SK-MEL-5 (cell line): ENCODE measurements at places on chromosomes 6 and 20.

DNA sequence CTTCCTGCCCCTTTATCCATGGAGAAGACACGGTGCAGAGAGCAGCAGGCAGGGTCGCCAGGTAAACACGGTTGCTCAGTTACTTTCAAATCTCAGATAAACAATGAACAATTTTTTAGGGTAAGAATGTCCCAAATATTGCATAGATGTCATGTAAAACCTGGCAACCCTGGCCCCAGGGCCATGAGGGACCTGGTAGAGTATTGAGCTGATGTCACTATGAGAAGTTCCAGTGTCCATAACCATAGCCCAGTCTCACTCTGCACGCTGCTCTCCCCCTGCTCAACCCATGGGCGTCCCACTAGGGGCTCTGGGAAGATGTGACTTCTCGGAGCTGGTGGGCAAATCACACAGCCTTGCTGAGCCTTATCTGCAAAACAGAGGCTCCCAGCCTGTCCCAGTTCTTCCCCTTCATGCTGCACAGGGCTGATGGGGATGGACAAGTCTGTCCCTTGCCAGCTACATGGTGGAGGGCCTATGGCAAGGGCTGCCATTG lies 71.3 kb upstream of the TOP1 start:
- DNase-seq: no peak

- no peak for DNase-seq
Observed at GRCh38 chr20:63117151-63117550, 98.8 kb downstream of the YTHDF1 start.

DNA sequence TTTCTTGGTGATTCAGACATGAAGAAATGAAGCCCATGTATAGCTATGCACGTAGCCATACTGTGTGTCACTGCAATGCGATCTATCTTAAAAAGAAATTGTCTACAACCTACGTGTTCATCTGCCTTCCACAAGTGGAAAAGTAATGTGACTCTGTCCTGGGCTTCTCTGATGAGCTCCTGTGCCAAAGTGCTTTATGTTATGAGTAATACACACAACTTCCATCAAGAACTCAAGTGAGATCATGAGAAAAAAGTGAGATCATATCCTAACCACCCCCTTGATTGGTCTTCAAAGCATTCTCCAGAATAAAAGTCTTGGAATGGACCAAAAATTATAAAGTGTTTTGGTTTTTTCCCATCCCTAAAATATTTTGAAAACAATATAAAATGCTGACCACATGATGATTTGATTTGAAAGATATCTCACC lies 114.3 kb downstream of the DST start:
- DNase-seq: no peak

GRCh38 chr6:108622641-108623298 lies 62.1 kb downstream of the FOXO3 start:
- DNase-seq: peak; percentile 14

DNA sequence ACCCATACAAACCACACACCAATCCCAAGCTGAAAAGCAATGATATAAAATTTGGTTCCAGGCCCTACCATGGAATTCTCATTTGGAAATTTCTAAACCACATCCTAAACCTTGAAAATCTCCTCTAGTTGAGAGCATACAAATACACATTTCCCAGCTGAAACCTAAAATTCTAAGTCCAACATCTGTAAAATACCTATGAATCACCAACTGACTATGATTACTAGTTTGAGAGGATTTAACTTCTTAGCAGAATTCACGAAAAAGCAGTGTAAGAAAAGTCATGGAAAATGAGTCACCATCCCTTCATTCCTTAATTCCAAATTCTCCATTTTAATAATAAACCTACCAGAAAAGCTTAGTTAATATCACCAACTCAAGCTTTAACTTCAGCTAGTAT lies 15.4 kb downstream of the RANBP9 start:
- no peak for DNase-seq

DNA sequence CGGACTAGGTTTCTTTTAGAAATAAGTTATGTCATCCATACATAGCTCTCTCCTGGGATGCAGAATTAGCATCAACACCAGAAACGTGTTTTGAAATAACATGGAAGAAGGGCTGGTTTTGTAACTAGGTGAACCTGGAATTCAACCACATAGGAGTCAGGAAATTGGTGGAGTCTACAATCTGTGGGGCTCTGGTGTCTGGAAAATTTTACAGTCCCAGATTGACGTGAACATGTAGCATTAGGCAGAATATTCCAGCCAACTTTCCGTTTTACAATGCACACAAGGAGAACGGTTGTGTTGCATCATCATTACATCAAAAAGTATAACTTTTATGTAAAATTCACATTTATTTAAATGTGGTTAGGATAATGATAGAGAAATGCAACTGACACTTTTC lies 1.9 kb downstream of the KCNQ5 start:
- peak; percentile 47 for DNase-seq

DNA sequence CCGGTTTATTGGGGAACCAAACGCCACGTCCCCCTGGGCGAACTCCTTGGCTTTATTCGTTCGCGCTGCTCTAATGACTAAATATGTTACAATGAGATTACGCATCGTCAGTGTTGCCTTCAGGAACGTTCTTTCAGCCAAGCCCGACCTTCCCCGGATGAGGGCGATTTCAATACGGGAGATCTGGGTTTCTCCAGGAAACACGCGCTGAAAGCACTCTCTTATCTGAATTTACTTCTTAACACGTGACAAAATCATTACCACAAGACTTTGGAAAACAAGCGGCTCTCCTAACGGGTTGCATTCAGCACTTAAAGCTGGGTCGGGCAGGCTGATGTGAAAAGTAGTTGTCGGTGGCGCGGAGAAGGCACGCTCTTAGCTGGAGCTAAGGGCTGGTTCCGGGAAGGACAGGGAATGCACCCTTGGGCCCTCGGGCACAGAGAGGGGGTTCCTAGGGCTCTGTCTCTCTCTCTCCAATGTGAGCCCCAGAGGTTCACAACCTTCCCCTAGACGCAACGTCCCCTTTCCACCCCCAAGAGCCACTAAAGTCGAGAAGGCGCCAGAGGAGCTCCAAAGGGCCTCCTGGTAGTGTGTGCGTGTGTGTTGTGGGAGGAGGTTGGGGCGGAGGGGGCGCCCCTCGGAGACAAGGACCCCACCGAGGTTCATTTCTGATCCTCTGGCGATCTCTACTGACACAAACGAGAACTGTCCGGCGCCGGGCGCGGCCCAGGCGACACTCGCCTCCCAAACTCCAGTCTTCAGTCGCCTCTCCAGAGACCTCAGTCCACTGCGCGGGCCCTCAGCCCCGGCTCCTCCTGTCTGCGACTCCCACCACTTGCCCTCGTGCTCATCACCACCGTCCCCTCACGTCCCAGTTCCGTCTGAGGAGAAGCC lies 7.1 kb upstream of the NKX2-2 start:
- peak; percentile 30 for DNase-seq

- DNase-seq: no peak
Observed at GRCh38 chr6:96755096-96755495, 82.2 kb downstream of the GPR63 start.

DNA sequence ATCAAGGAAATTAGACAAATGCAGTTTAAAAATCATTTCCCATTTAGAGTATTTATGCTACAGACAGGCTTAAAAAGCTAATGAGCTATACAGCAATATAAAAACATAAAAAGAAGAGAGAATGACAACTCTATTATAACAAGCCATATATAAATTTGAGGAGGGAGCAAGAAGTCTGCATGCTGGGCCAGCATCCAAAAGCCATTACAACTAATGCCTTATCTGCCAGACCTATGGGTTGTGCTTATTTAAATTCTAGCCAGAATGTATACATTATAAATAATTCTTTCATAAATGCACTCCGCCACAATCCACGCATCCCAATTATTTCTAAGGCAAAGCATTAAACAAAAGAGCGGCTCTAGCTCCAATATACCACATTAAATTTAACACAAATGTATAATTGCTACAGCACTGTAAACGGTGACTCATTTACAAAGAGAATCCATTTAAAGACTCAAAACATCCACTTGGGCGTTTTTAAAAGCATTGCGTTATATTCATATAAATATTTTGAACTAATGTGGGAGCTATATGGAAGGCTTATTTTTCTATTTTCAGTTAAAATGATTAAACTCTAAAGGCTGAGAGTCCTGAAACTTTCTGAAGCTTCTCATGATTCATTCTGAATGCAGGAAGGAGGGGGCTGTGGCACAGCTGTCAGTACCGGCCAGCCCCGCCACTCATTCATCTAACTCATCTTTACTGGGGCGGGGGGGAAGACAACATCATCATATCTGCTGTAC lies 37.7 kb upstream of the RAB22A start:
- no peak for DNase-seq

DNA sequence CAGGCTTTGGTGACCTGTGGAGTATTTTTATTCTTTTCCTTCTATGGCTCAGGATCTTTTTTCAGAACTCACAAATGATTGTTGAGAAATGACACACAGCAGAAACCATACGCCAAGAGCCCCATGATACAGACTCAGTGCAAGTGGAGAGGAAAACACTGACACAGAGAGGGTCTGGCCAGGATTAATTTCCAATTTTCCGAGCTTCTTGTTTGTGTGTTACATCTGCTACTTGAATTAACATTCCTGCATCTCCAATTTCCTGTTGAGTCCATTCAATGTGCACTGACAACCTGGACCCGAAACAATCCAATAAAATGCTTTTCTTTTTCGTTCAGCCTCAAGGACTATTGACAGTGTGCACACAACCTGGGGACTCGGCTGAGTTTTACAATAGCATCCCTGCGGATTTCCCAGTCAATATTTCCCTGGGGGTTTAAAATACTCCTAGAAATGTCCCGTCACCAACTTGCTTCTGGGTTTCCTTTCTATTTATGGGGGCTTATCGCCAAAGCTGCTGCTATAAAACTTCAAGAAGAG lies 4.9 kb upstream of the MLN start:
- DNase-seq: no peak

DNA sequence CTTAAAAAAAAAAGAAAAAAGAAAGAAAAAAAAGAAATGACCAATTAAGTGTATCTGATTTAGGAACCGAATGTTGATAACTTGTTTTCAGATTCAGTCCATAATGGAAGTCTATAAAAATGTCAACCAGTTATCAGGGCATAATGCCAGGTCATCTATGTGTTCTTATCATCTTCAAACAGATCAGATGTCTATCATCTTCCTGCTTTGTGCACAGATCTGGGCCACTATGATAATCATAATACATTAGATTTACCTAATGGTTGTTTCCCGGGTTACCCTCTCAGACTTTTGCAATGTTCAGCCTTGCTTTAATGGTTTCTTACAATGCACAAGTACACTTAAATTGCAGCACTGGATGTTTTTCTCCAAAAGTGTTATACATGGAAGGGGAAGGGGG lies 100.6 kb downstream of the NKAIN2 start:
- no peak for DNase-seq

DNA sequence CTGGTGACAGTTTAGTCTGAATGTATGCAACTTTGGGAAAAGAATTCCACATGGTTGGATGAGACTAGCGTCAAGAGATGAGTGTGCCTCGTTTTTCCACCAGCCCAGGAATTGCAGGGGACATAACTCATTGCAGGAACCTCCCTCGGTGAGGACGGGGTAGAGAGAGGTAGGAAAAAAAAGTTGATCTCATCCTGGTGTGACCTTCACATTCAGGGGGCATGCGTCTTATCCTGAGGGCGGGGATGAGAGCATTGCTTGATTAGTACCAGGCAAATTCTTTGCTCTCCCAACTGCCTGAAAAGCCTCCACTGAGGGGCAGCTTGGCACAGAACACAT lies 11.8 kb downstream of the TLDC2 start:
- no peak for DNase-seq

DNA sequence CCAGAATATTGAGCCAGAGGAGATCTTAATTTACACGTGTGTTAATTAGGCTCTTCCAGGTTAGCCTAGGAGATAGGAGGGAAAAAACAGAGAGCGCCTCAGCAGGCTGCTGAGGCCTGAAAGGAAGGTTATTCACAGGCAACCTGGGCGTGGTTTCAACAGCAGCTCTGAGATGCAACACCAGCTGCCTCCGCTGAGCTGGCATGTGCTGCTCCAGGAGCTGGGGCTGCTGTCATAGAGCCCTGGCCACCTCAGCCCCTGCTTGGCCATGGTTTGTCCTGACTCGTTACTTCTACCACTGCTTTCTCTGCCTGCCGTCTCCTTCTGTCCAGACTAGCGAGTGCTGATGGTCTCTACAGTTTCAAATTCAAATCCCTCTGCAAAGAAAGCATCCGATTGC lies 32.4 kb upstream of the RPP40 start:
- peak; percentile 80 for DNase-seq

DNA sequence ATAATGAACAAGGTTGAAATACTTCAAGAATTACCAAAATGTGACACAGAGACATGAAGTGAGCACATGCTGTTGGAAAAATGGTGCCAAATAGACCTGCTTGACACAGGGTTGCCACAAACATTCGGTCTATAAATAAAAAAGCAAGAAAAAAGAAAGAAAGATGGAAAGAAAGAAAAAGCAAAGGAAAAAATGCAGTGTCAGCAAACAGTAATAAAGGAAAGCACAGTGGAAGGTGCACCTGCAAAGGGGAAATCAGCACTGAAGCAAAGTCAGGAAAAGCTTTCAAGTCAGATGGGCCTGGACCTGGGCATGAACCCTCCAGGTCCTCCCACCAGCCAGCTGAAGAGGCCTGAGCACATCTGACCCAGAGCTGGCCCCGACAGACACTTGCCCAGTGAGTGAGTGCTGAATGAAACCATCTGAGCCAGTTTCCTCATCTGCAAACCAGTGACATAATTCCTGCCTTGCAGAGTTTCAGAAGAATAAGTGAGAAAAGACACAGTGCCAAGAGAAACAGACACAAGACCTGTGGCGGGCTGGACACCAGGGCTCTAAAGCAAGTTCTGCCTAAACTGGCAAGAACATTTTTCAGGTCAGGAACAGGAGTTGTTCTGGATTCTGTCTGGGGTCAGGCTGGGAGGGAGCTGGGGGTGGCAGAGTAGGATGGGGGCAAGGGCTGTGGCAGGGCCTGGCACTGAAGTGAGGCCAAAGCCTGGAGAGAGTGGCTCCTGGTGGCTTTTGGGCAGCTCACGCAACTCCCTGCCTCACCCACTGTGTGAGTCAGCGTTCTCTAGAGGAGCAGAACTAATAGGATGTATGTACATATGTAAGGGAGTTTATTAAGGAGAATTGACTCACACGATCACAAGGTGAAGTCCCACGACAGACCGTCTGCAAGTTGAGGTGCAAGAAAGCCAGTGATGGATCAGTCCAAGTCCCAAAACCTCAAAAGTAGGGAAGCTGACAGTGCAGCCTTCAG lies 23.9 kb upstream of the MICB start:
- no peak for DNase-seq

GRCh38 chr6:38906582-38906981 lies 142.0 kb upstream of the GLP1R start:
- no peak for DNase-seq

DNA sequence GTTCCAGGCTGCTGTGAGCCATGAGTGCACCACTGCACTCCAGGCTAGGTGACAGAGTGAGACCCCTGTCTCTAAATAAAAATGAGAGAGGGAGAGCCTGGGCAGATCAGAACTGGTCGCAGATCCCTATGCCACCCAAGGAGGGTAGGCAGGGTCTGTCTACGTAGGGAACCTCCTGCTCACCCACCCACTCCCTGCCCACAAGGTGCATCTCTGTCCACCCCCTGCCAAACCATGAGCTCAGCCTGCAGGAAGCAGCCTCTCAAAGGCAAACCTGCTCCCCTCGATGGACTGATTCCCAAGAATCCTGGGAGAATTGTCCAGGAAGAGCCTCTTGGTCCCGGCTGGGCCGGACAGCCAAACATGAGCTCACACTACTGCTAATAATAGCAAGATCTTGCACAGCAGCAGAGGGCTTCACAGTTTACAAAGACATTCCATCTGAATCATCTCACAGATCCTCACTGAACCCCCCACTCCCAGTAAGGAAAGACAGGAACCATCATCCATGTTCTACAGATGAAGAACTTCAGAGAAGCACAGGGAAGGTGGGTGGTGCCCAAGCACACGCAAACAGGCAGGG lies 27.8 kb upstream of the TLDC2 start:
- no peak for DNase-seq

GRCh38 chr6:34288581-34288980 lies 39.8 kb upstream of the SMIM29 start:
- DNase-seq: peak; percentile 57
